ENCODE measurements at places on chromosomes 12 and 14.
A peak's percentile ranks its signal among the peaks of the same experiment; 100 is the strongest.

- DNase-seq, result no peak
Measured at GRCh38 chr14:24098229-24098926, 4.3 kb downstream of the PCK2 start.

DNA sequence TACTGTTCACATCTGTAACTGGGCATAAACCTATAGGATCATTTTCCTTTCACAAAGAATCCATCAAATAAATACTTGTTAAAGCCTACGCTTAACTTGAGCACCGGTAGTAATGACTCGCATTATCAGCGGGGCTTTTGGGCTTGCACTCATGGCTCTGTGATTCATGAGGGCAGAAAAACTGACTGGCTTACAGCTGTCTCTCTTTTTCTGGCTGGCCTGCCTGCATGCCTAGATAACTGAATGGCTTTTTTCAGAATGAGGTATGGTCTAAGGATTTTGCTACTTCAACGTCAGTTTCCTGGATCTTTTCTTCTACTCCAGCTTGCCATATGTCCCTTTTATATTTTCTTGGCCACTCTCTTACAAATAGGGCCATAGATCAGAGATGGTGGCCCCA lies 531.1 kb downstream of the NRXN3 start:
- DNase-seq, result no peak

- no peak for DNase-seq
Measured at GRCh38 chr14:59195912-59196311, 7.4 kb downstream of the DAAM1 start.

DNA sequence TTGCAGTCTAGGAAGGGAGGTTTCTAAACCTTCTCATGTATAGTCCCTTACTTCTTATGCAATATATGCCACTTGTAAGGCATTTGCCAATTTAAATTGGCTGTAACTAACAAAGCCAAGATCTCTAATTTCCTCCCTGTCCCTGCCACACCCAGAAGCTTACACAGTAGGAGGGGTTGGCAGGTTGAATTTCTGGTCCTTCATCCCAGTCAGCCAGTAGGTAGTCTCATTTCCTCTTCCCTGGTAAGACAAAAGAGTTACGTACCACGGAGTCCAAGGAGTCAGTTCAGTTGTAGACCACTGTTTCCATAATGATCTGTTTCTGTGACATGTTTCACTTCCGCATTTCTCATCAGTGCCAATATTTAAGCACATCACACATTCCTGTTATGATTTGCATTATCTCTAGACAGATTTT lies 47.0 kb upstream of the PLBD1 start:
- DNase-seq, result no peak

- no peak for DNase-seq
Measured at GRCh38 chr12:105644770-105645169, 314.3 kb downstream of the C12orf75 start.

DNA sequence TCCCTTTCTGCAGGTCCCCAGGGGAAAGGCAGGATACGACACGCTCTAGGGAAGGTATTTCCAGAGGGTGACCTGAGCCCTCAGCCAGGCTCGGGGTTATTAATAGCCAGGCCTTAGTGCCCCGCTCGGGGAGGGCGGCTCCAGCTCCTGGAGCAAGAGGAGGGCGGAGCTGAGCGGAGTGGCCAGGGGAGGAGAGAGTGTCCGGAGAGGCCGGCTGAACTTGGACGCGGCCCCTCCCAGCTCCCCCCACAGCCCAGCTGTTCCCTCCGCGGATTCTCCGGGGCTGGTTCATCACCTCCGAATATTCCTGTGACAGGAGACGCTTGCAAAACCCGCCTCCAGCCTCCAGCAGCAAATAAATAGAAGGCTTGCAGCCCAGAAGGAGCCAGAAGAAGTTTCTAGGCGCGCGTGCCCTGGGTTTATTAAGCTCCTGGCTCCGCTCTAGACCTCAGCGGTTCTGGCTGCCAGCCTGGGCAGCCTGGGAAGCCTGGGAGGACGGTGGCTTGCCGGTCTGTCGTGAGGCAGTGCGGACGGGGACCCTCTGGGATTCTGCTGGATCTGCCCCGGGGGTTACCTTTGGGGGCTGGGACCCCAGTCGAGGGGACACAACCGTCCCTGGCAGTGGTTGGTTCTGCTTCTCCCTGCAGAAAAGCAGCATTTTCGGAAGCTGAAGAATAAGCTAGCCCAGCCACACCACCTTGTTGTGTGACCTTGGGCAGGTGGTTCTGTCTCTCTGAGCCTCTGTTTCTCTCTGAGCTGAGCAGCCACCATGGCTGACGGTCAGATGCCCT lies at the start of gene HSPB8:
Gene HSPB8 (plus strand): TSS at position 388 of the 791 bp plus-strand sequence. CDS start 382 bp downstream, at position 770.
- no peak for DNase-seq

GRCh38 chr12:7282844-7283243 lies 21.0 kb upstream of the ACSM4 start:
- DNase-seq, result no peak

DNA sequence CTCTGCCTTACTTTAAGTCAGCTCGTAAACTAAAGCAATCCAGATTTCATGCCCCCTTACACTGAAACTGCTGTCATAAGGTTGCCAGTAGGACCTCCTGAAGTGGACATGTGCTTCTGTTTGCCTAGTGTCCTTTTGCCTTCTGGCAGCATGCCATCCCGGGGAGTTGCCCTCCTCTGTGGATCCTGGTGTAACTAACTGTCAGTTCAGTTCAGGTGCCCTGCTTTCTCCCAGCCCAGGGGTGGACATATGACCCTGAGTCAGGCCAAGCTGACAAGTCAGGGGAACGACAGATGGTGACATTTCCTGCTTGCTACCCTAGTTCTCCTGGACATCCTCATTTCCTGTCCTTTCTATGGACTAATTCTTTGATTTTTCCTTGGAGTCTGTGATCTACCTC lies 25.6 kb downstream of the AKAP6 start:
- DNase-seq, result no peak

DNA sequence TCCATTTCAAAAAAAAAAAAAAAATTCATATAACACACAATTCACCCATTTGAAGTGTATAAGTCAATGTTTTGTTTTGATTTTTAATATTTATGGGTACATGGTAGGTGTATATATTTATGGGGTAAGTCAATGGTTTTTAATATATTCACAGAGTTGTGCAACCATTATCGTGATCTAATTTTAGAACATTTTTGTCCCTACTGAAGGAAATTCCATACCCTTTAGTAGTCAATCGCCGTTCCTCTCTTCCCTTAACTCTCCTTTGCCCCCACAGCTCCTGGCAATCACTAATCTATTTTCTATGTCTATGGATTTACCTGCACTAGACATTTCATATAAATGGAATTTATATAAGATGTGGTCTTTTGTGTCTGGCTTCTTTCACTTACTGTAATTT lies 92.8 kb downstream of the TRAFD1 start:
- no peak for DNase-seq

DNA sequence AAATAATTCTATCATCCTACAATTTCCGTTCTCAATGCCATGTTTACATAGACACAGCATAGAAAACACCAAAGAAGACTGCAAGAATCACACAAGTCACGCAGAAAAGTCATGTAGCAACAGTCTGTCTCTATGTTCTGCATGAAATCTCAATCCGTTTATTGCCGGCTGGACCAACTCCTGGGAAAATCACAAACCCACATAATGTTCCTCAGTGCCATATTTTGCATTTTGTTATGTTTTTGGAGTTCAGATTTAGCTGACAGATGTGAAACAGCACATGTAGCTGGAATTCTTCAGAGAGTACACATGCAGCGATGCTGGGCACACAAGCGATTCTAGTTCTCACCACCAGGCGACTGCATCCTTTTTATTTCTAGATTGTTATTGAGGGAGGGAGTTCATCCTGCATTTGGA lies 193.1 kb downstream of the APAF1 start:
- no peak for DNase-seq

DNA sequence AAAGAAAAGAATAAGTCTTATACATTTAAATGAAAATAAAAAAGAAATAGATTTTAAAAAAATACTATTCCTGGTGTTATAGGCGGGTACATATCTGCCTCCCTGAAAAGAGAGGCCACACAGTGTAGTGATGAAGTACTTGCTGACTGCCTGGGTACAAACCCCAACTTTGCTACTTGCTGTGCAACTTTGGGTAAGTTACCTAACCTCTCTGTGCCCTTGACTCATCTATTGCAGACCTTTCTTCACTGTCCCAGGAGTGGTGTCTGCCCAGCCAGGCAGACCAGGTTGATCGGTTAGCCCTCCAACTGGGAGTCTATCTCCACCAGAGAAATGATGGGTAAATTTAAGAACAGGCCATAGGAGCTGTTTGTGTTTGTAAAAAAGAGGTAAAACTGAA lies 82.0 kb downstream of the SLC24A4 start:
- DNase-seq, result no peak

DNA sequence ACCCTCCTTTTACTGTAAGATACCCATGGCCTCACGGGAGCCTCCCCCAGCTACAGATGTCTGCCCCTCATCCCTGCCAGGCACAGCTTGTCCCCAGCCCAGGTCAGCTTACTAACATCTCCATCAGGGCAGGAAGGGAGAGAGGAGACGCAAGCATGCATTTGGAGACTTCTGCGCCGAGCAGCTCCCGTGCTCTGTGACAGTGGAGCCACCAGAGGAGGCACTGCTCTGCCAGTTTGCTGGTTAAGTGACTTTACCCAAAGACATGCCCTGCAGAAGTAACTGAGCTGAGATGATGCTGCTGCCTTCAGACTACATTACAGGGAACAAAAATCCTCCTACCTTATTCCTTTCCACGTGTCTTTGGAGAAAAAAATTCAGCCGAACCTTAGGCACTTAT lies 133.4 kb downstream of the ESRRB start:
- no peak for DNase-seq

- no peak for DNase-seq
Measured at GRCh38 chr12:88726806-88727720, 146.8 kb upstream of the KITLG start.

DNA sequence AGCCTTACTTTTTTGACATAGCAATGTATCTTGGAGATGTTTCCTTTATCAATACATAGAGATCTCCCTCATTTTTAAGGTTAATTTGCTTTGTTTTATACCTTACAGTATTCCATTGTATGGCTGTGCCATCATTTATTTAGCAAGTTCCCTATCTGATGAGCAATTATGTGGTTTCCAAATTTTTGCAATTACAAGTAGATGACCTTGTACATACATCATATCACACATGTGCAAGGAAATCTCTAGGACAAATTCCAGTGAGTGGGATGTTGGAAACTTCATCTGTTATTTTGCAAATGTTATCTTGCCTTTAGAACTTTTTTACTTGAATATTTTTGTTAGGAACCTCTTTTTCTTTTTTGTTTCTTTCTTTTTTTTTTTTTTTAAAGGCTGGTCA lies 49.7 kb downstream of the DRAM1 start:
- DNase-seq, result no peak

GRCh38 chr14:32595497-32595896 lies 266.4 kb downstream of the AKAP6 start:
- DNase-seq, result no peak

- peak; percentile 47 for DNase-seq
Measured at GRCh38 chr14:57071639-57072038, 197.1 kb downstream of the EXOC5 start.

- DNase-seq, result no peak
Measured at GRCh38 chr12:54356951-54357356, 7.3 kb downstream of the GPR84 start.
